Activated naive CD8-positive, alpha-beta T cell treated with anti-CD3 and anti-CD28 coated beads for 36 hours (primary cell): ENCODE measurements at places on chromosomes 3 and 15.

DNA sequence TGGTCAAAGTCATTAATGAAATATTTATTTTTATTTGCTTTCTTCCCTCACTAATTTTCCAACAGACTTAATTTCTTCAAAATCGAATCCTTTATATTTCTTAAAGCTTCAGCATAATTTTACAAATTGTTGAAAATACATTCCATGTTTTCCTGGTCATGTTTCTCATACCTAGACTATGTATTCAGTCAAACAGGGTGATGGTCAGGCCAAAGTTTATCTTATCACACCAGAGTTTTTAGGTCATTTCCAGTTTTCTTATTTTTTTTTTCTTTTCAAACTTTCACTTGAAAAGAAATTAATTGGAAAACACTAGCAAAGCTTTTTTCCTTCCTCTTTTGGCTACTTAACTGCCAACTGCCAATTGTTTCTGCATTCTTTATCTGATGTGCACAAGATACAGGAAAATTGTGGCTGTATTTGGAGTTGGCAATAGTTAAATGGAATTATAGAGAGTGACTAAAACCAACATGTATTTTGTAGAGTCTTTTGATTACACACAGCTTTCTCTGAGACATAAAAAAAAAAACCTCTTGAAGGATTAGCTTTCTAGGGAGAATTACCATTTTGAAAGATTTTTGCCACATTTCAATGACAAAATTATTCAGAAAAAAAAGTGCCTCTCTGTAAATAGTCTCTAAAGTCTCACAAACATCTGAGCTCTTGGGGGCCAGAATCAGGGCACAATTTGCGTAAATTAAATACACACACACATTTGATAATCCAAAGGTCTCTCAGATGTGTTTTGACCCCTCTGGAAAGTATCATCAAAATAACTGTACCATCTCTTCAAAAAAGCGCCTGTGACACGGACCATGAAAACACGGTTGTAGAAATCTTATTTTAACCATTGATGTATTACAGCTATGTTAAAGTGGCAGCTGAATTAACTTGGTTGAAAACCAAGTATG lies 603.2 kb upstream of the KCNMB2 start:
- DNase-seq: no peak

DNA sequence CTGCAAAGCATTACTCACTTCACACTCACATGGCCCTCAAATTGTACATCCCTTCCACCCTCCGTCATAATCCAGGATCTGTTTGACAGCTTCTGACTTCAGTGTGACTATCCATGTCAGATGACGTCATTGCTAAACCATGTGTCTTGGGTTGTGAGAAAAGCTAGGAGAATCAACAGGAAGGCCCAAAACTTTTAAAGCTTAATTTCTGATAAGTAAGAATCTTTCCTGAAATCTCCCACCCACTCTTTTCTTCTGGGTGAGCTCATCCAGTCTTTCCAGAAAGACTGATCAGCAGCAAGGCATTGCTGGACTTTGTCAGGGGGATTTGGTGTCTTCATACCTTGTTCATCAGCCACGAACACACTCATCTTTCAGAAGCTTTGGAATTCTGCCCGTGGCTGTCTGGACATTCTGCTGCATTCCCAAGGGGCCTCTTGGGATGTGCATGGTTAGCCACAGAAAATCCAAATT lies 11.5 kb upstream of the LMCD1 start:
- DNase-seq: no peak

GRCh38 chr15:70222606-70223005 lies 124.9 kb upstream of the TLE3 start:
- no peak for DNase-seq

- no peak for DNase-seq
Observed at GRCh38 chr3:86792316-86792715, 198.6 kb downstream of the VGLL3 start.

DNA sequence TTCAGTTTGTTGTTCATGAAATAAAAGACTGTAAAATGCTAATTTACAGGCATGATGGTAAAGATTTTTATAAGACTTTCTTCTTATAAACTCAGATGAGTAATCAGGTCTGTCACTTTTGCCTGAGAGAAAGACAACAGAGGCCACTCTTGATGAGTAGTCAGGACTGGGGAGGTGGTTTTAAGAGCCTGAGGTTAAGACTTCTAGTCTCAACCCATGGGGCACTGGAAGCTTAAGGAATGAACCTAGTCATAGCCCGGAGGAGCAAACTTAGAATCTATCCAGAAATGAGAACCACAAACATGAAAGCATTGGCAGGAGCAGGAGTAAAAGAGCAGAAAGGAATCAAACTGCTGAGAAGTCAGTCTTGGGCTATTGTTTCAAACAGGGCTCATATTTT lies 846.3 kb upstream of the ARPP21 start:
- DNase-seq: no peak

GRCh38 chr3:71926616-71927015 lies 141.7 kb upstream of the PROK2 start:
- no peak for DNase-seq

GRCh38 chr3:168659015-168659414 lies 563.3 kb upstream of the GOLIM4 start:
- no peak for DNase-seq

- peak; percentile 6 for DNase-seq
Observed at GRCh38 chr15:51121118-51121517, 26.4 kb upstream of the TNFAIP8L3 start.

GRCh38 chr3:177491296-177492032 lies 294.2 kb upstream of the TBL1XR1 start:
- no peak for DNase-seq

DNA sequence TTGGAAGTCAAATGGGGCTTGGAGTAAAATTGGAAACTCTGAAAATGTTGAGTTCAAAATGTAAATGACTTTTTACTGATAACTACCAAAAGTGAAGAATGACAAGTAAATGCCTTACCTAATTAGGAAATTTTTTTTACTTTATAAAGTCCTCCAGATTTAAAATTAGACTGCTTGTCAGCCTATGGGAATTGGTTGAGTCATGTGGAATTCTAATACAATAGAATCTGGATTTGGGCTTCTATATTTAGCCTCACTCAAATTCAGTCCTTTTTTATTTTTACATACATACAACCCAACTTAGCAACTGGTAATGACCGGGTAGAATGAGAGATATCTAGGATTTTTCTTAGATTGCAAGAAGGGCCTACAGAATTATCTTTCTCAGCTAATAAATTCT lies 158.9 kb upstream of the CADPS start:
- no peak for DNase-seq

DNA sequence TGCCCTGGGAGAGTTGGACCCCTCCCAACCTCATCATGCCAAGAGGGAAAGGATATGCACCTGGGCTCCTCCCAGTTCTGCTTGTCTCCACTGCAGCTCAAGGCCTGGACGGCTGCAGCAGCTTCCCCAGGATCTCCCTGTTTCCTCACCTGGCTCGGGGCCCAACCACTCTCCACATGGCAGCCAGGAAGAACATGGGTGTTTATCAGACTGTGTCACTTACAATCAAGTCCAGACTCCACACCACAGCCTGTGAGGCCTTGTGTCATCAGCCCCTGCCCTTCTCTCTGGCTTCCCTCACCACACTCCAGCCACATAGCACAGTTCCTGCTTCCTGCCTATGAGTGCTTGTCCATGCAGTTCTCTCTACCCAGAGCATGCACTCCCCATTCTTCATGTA lies 534.4 kb downstream of the EPHB1 start:
- no peak for DNase-seq

GRCh38 chr15:20271647-20272046 lies 270.0 kb downstream of the GOLGA6L6 start:
- no peak for DNase-seq
